ENCODE measurements at places on chromosomes 16 and 17. TPM values are rescaled to one million over a fixed set of nuclear protein-coding genes. Genes with fewer than 3 reads are reported as not detected.

The SEC14L5 gene
- not detected for total RNA-seq

The SNAI3 gene
- total RNA-seq: 0.51 TPM

The ZNF423 gene
- total RNA-seq: not detected

The KRTAP2-3 gene
- total RNA-seq: 6.2 TPM

The HOXB4 gene
- total RNA-seq: 4.3 TPM

The TOP2A gene
- 155 TPM for total RNA-seq

The ALOX12 gene
- not detected for total RNA-seq

The KARS1 gene
- 352 TPM for total RNA-seq
